ENCODE measurements at places on chromosomes 5 and 9.

- DNase-seq, result no peak
Measured at GRCh38 chr5:105953616-105954015, 1717.1 kb downstream of the EFNA5 start.

DNA sequence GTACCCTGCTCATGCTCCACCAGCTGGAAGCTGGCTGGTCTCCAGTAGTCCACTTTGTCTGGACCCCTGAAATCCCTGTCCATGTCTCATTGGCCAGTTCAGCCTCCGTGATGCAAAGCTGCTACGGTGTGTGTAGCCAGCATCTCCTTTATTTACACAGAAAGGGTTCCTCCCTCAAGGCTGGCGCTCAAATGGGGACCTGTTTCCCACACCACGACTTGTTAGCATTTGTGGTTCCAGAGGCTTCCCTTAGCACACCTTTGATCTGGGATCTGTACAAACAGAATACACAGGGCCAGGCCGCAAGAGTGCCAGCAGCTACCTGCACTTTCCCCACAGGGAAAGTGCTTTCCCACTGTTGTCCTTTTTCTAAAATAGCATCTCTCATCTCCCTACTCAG is 5.7 kb upstream of the SMU1 start:
- DNase-seq, result no peak

DNA sequence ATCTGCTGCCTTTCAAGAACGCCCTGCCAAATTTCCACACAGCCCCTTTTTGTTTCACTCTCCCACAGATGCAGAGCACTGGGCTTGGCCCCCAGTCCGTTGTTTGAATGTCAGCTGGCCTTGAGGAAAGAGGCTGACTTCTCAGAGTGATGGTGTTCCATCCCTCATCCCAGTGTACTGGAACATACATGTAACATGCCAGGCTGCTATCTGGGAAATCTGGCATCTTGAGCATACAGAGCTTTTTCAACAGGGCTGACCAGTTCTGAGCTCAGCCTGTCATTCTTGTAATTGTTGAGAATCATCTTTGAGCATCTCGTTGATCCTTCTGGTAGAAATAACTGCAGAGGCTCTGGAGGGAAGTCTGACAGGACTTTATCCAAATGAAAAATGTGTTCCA is 2.8 kb downstream of the GALNT10 start:
- no peak for DNase-seq

DNA sequence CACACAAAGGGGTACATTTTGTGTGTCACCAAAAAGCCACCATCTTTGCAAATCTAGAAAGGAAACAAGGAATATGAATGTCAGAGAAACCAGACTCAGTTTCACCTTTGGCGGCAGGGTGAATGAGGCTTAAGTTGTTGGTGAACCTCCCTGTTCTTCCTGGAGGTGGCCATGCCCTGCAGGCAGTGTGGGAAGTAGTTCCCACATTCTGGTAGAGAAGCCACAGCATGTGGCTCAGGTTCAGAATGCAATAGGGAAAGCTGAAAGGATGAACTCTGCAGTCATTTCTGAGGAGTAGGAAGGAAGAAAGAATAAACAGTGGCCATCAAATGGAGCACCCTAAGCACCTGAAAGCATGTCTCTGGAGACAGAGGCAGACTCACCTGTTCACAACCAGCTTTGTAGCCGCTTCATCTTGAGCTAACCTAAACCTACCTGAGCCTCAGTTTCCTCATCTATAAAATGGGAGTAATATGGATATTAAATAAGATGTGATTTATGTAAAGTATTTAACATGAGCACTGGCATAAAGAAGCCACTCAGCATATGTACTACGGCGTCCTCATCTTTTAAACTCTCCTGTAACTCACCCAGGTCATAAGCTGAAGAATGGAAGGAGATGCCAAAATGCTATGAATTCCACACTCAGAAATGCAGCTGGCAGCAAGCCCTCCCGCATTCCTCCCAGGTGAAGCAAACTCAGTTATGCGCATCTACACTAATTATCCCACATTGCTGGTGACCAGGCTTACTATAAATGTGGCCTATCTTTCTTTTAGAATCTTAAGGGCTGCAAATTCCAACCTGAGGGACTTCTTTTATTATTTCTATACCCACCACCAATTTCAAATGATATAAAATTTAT is 86.0 kb downstream of the ZNF608 start:
- no peak for DNase-seq

GRCh38 chr9:130138791-130139190 is 33.4 kb upstream of the NCS1 start:
- DNase-seq, result no peak

GRCh38 chr5:69444127-69444754 is 29.3 kb downstream of the MARVELD2 start:
- no peak for DNase-seq

- no peak for DNase-seq
Measured at GRCh38 chr5:126268697-126269315, 154.4 kb upstream of the GRAMD2B start.

GRCh38 chr5:86500947-86501346 is 116.8 kb upstream of the COX7C start:
- no peak for DNase-seq

DNA sequence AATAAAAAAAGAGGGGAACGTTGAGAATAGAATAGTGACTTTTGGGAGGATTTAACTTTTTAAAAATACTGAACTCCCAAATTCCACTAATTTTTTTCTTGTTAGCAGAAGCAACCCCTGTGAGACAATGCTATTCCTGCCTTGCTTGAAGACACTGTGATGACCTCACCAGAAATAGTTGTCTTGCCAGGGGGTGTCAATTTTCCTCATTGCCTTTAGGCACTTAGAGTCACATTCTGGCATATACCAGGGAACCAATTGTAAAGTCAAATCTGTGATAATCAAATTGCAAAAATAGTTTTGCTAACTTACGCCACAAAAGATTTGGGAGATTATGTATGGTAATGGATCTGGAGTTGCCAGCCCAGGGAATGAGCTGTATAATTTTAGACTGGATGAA is 42.8 kb upstream of the RPS23 start:
- no peak for DNase-seq

GRCh38 chr9:70385426-70385825 is 29.0 kb downstream of the KLF9 start:
- no peak for DNase-seq

DNA sequence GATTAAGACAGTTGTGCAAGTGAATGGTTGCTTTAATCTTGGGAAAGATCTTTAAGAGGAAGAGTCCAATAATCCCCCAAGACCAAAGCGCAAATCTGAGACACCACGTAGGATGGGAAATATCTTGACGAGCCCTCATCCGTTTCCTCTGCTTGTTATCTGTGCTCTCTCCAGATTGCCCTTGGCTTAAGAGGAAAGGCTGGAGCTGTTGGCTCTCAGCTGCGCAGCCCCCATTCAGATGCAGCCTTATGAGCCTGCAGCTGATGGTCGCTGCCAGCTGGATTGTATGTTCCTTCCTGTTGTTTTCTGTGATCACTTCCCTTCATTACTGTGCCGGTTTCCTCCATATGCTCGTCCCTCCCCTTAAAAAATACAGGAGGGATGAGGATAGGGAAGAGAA is 47.7 kb downstream of the PWWP2A start:
- no peak for DNase-seq

DNA sequence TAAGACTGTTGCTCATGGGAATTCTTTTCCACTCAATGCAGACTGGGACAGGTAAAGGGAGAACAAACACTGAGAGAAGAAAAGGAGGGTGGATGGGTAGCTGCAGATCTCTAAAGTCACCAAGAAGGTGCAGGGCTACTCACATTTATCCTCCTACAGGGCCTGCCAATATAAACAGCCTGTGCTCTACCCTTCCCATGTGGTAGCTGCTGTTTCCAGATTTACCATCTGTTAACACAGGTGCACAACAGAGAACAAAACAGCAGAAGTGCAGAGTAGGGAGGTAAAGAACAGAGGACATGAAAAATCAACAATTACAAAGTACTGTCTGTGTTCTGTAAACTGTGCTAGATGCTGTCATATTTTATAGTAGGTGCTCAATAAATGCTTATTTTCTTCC is 26.0 kb downstream of the JAKMIP2 start:
- no peak for DNase-seq

- DNase-seq, result no peak
Measured at GRCh38 chr9:72315510-72316311, 49.3 kb downstream of the ZFAND5 start.

DNA sequence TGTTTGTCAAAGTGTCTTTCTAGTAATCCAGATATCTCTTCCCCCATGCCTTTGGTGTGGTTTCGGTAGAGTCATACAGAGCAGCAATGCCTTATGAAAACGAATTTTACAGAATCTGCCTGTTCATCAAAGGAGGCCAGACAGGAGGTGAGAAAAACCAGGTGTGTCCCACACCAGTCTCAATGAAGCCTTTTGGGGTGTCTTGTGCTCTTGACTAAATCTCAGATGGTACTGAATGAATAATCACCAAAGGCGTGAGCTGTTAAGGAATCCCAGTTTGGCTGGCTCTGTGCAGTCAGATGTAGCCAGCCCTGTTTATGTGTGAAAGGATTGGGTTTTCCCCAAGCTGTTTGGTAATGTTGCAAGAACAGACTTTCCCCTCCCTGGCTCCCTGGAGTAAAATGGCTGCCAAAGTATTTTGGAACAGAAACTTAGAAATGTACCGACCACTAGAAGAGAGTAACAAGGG is 70.8 kb upstream of the CDKN2B start:
- no peak for DNase-seq

GRCh38 chr9:74974558-74974957 is 21.8 kb upstream of the C9orf40 start:
- no peak for DNase-seq

DNA sequence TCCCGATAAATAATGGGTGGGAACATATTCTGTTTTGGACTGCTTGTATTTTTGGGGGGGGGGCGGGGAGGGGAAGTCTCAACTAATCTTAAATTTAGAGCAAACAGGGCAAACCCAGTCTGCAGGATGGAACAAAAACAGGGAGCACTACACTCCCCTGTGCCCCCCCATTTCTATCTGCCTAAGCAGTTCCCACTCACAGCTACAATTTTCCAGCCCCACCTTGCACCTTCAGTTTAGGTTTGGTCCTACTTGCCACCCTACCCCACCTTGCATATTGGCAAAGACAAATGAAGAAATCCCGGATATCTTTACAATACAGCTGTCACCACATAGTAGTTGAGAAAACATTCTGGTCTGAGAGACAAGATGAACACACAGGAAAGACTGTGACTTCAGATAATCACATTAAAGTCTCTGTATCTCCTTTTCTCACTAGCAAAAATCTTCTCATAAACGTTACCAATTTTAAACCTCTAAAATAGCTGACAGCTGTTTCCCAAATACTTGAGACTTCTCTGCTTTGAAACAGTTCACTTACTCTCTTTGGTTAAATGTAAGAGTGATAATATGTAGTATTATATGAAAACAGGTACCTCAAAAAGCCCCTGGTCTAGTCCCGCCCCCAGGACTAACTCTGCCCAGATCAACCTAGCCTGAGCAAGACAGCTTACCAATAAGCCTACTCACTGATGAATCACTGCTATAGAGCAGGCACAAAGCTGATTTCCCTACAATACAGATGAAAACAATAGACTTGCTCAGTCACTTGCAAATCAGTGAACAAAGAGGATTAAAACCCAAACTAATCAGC is 5.2 kb upstream of the RAPGEF6 start:
- no peak for DNase-seq

GRCh38 chr9:36146651-36147050 is 10.1 kb downstream of the GLIPR2 start:
- DNase-seq, result no peak

GRCh38 chr9:81465468-81466011 is 223.8 kb downstream of the TLE1 start:
- no peak for DNase-seq

DNA sequence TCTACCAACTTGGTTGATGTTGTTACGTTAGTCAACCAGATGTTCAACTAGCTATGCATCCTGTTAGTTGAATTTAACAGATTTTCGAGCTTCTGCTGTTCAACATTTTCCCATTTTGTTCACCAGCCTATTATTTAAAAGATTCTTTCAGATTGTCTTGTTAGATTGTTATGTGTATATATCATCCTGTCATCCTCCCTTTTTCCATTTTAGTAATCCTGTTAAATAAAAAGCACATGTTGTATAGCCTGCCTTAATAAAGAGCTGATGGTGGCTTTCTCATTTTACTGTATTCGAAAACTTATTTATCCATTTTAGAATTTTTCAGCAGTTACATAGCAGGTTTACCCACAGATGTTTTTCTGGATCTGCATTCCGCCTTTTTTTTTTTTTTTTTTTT is 4.3 kb downstream of the TMEFF1 start:
- DNase-seq, result no peak

GRCh38 chr9:137602661-137603060 is 2.8 kb upstream of the ARRDC1 start:
- no peak for DNase-seq

DNA sequence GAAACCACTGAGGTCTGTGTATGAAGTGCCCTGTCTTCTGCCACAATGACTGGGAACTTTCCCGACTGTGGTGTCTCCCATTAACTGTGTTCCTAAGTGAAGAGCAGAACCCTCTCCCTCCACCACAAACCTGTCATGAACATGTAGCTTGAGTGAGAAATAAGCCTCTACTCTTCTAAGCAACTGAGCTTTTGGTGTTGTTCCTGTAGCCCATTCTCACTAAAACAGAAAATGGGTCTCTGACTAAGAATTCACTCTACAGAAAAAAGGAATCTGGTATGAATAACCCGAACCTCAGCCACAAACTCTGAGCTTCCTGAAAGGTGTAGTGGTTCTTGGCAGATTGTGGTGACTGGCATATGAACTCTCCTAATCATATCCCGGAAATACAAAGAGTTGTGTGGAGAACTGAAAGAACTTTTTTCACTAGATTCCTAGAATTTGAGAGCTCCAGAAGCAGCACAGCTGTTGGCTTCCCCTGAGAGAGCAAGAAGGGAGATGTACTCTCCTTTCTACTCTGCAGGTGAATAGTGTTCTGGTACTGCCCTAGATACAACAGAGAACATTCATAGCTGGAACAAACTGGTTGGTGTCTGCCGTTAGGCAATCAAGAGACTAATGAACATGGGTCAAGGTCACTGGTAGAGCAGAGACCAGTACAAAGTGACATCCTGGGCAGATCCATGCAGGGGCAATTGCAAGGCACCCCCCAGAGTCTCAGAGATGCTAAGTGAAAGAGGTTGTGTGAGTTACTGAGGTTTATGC is 283.8 kb downstream of the PDE4D start:
- DNase-seq, result no peak

DNA sequence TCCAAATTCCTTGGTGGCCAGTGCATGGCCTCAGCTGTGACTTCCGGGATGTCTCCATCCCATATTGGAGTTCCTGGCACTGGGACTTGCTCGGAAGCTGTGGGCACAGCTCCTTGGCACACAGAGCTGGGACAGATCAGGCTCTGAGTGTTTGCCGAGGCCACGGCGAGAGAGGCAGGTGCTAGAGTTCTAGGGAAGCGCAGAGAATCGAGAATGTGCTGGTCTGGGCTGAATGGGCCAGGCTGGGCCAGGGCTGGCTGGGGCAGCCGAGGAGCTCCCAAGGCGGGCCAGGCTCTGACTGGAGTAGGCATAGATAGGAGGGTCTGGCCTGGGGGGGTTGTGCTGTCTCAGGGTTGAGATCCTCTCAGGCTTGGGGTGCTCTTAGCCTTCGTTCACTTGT is 45.4 kb downstream of the HMCN2 start:
- no peak for DNase-seq

GRCh38 chr5:159386028-159386711 is 55.9 kb upstream of the IL12B start:
- DNase-seq, result no peak

Measured in GOT3 (cell line).